ENCODE measurements at places on chromosomes 1 and 21.

GRCh38 chr1:109837852-109838570, 72.6 kb upstream of the CSF1 start:
- no peak for DNase-seq

- DNase-seq, result peak; percentile 71
Observed at GRCh38 chr1:78840453-78841271, 165.9 kb downstream of the ADGRL4 start.

DNA sequence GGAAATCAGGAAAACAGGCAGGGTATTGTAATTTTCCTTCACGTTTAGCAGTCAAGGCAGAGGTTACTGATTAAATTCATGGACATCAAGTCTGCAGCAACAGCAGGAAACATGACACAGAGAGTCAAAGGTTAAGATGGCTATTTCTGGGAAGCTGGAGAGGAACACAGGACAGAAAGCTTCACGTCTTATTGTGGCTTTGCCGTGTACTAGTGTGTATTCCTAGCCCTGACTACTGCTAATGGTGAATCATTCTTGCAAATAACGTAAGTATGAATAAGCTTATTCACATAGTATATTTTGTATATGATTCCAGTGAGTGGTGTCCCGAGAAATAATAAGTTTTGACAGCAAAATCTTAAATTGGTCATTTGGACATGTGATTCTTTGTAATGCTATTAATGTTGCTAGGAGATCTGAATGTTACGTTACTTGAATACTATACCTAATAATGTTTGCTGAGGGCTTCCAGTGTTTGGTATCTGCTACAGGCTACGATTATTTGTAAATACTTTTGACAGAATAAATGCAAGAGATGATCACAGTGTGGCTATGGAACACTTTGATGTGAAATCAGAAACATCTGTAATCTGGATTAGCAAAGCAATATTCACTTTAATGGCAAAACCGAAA, 77.4 kb downstream of the DISP1 start:
- no peak for DNase-seq

DNA sequence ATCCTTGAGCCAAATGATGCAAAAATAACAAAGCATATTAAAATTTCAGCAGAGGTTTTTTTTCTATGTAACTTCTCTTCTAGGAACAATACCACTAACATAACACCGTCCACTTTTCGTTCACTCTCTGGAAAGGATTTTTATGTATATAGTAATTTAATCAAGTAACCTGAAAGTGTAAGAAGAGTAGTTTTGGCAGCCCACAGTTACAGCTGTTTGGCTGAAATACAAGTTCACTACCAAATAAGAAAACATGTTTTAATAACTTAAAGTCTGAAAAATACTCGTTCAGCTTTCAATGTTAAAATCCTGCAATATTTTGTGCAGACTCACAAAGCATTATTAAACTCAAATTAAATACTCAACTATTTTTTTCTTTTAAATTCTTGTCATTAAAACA, 896.8 kb upstream of the ADGRL4 start:
- peak; percentile 8 for DNase-seq

DNA sequence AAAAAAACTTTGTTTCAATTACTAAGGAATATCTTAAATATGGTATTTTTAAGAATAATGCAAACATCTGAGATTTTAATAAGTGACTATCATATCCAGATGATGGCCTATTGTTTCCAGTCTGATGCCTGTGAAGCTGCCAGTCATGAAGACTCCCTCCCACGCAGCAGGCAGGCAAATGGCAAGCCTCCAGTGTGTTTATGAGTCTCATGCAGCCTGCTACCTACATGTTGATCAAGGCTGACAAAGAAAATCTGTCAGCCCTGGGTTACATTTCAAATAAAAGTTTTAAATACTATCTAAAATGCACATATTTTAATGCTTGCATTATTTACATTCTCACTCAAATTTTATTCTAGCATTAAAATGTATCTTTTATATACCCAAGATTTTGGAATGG, 137.6 kb upstream of the RNPC3 start:
- no peak for DNase-seq

DNA sequence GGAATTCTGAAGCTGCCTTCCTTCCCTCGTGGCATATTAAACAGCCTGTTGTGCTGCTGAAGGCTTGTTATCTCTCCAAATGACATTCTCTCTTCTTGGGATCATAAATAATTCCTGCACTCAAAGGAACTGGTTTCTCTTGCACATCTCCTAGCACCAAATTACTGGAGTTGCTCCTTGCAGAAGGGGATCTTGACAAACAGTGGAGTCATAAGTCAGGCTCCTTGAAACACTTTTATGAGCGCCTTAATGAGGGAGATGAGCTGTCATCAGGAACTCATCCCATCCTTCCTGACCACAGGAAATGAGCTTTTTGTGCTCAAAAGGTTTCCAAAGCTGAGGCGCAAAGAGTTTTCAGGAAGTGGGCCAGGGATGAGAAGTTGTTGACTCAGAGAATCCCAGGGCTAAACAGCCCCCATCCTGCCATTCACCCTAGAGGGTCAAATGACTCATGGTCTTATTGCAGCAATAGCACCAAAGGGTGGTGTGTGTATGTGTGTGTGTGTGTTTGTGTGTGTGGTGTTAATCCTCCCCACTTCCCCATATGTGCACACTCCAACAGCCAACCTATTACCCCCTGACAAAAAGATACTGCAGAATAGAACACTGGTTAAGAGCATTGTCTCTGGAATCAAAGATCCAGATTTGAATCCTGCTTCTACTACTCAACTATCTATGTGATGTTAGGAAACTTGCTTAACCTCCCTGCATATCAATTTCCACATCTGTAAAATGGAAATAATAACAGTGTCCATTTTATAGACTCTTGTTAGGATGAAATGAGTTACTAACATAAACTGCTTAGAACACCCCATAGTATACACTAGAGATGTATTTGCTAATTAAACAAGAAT, 2.8 kb upstream of the PHC2 start:
- peak; percentile 100 for DNase-seq

DNA sequence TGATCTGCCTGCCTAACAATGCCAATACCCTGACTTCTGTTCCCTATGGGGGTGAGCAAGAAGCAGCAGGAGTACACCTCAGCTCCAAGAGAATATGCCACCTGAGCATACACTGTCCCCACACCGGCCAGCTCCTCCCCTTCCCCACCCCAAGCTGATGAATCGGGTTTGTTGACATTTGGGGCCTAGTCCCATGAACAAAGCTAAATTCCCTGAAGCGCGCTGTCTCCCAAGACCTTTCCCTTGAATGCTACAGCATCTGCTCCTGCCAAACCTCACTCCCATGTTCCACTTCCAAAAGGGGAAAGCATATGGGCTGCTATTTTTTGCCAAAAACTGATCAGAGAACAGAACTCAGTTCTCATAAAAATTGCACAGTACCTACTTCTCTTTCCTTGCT, 220.4 kb upstream of the CAMK1G start:
- DNase-seq, result no peak

DNA sequence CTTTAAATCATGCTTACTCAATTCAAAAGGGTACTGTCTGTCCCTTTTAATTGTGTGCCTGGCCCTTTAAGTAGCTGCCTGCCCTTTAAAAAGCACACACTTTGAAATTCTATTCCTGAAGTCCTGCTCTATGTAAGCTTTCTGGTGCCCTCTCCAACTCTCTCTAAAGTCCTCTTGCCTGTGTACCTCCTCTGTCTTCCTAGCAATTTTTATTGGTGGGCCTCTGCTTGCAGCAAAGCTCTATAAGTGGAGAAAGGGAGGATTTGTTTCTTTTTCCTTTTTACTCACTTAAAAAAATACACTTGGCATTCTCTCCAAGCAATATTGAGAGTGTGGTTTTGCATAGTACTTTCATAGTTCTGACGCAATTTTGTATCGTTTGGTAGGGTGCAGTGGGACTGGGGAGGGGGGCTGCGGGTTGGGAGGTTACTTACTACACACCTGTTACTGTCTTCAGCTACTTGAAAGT, 135.4 kb downstream of the LMO4 start:
- DNase-seq, result no peak

DNA sequence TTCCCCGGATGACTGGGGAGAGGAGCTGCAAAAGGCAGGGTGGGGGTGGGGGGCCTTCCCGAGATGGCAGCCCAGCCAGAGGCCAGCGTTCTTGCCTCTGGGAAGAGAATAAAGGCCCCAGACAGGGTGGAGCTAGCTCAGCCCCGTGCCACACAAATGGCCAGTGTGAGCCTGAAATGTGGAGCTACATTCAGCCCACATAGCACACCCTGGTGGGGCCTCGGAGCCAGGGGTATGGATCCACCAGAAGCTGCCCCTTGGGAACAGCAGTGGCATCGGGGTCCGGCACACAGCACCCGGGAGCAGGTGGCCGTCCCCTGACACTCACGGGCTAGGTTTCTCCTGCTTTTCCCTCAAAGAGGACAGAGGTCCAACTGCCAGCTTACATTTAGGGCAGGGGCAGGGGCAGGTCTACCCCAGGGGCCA, 93.9 kb downstream of the PDE9A start:
- no peak for DNase-seq

DNA sequence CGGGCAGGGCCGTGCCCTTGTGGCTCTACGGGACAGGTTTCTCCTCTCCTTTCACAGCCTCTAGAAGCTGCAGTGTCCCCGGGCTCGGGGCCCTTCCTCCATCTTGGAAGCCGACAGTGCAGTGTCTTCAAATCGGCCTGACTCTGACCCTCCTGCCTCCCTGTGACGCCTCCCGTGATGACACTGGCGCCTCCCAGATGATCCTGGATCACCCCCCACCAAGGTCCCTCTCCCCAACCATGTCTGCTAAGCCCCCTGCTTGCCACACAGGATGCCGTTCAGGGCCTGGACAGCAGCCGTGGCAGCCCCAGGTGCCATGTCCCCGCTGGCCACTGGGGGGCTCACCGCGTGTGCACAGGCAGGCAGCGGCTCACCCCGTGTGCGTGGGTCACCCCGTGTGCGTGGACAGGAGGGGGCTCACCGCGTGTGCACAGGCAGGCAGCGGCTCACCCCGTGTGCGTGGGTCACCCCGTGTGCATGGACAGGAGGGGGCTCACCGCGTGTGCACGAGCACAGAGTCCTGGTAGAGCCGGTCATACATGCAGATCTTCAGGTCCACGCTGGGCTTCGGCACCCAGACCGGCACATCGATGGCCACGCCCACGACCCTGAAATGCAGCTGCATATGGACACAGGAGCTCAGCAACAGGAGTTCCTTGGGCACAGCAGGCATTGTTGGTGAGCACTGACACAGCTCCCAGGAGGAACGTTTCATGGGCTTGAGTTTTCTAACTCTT, 24.9 kb upstream of the TMEM52 start:
- peak; percentile 13 for DNase-seq

- no peak for DNase-seq
Observed at GRCh38 chr1:36487906-36488305, 5.2 kb upstream of the CSF3R start.

- no peak for DNase-seq
Observed at GRCh38 chr1:25971066-25971810, 26.6 kb downstream of the PAFAH2 start.

DNA sequence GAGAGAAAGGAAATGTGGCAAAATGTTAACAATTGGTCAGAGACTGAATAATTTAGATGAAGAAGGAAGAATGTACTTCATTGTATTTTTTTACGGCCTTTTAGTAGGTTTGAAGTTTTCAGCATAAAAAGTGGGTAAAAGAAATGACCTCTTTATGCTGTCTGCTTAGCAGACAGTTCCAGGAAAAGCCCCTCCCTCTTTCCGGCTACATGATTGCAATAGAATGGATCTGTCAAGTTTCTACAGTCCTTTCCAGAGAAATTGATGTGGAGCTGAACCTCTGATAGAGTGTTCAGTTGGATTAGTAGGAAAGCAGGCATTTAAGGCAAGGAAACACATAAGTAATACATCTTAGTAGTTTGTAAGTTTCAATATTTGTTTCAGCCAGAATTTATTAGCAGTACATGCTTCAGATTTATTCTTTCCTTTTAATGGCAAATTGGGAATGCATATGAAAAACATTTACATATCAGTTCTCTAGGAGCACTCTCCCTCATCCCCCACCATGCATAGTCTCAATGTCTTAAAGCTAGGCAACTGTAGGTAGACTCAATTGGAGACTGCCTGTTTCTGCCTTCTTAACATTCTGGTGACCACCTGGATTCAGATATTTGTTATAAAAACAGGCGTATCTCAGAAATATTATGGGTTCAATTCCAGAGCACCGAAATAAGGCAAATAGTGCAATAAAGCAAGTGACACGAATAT, 36.4 kb downstream of the HS2ST1 start:
- no peak for DNase-seq

- DNase-seq, result no peak
Observed at GRCh38 chr1:22806584-22806983, 95.9 kb downstream of the EPHB2 start.

DNA sequence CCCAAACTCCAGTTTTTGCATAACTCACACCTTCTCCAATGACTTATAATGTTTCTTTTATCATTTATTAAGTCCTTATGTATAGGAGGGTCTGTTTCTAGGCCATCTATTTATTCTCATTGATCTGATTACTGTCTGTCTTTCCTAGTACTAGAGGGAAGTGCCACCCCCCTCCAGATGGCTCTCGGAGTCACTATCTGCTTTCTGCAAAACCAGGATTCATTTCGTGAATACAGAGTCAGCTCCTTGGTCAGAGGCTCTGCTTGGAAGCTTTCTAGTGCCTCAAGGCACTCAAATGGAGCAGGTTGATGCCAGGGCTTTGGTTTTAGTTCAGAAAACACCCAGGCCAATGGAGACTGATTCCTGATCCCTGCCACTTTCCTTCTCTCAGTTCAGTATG, 102.3 kb upstream of the CD34 start:
- DNase-seq, result no peak

DNA sequence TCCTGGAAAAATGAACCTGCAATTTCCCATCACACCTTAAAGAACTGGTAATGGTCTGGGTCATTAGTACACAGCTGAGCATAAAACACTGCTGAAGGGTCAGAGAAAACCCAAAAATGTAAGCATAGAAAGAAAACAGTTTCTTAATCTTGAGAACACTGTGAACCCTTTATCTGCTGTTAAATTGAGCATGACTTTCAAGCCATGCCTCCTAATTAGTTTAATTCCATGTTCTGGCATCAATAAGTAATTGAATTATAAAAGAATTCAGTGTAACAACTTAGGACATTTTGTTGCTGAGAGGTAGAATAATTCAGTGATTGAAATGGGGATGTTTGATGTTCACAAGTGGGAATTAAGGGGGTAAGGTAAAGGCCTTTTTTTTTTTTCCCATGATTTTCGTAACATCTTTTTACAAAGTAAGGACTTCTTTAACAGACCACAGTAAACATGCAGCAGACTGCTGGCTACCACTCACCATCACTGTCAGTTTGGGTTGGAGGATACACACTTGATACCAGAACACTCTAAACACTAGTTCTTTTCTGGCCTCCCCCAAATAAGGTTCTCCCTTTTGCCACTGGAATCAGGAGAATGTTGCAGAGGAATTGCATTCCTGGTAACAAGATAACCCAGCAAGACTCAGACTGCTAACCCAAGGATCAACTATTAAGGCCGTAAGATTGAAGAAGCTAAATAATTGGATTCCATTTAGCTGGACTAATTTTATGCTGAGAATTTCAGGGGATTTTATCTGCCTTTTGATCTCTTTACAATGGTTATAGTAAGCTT, 3.0 kb downstream of the RWDD3 start:
- DNase-seq, result peak; percentile 29

- no peak for DNase-seq
Observed at GRCh38 chr1:63643926-63644325, 50.7 kb downstream of the PGM1 start.

GRCh38 chr1:14668538-14668937, 70.1 kb downstream of the KAZN start:
- DNase-seq, result no peak

All from AG10803 (cell line).